ENCODE measurements at places on chromosomes 7 and 10. TPM values are rescaled to one million over a fixed set of nuclear protein-coding genes. Genes with fewer than 3 reads are reported as not detected.

Gene ANKRD2
- 1.1 TPM for total RNA-seq

Gene NUDT13
- total RNA-seq = 1.1 TPM

Gene EVX1
- not detected for total RNA-seq

Gene SPDYE11
- not detected for total RNA-seq

Gene TAS2R41
- total RNA-seq = not detected

Gene PNLIPRP3
- total RNA-seq = not detected

Gene DRGX
- not detected for total RNA-seq

Gene IFIT1B
- not detected for total RNA-seq

Gene MYH16
- total RNA-seq = not detected

All from smooth muscle cell of the pulmonary artery (primary cell).